ENCODE measurements at places on chromosomes 6 and 20.

- no peak for DNase-seq
Measured at GRCh38 chr6:129662980-129663431, 47.0 kb downstream of the ARHGAP18 start.

DNA sequence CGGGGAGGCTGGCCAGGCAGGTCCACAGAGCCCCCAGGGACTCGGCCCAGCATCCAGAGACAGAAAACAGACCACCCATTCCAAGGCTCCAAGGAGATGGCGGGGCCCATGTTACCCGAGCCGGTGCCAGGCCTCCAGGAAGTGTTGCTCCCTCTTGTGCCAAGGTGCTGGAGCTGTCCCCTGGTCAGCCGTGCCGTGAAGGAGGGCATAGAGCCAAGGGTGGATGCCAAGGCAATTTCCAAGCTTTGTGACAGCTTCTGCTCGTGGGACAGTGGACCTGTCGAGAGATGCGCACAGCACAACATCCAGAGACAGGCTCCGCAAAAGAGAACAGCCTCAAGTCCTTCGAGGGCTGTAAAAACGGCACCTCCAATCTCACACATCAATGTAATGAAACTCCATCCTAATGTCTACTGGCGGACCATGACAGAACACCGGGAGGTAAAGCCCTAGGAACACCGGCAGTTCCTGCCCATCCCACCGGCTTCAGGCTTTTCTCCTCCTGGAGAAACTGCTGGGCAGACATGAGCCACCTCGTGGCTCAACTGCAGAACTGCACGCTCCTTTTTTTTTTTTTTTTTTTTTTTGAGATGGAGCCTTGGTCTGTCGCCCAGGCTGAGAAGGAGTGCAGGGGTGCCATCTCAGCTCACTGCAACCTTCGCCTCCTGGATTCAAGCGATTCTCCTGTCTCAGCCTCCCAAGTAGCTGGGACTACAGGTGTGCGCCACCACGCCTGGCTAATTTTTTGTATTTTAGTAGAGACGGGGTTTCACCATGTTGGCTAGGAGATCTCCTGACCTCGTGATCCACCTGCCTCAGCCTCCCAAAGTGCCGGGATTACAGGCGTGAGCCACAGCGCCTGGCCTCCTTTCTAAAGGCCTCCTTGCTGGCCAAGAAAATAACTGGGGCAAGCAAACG is 30.9 kb upstream of the AVP start:
- DNase-seq: peak; percentile 11

- DNase-seq: no peak
Measured at GRCh38 chr6:122733259-122733658, 46.3 kb upstream of the FABP7 start.

DNA sequence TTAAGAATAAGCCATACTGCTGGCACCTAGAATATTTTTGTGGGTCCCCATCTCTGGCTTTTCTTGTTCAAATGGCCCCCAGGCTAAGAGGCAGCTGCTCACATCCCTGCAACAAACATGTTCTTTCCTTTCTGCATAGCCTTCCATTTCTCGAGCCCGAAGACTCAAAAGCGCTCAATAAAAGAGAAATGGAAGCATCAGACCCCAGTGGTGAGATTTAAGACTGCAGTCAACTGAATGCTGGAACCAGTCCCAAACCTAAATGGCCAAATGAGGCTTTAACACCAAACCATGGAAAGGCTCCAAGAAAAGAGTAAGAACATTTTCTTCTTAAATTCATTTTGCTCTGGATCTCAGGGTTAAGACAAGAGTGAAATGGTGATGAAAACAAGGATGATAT is 122.1 kb upstream of the TRAF3IP2 start:
- no peak for DNase-seq

- DNase-seq: no peak
Measured at GRCh38 chr6:140897349-140897748, 1235.4 kb upstream of the GJE1 start.

DNA sequence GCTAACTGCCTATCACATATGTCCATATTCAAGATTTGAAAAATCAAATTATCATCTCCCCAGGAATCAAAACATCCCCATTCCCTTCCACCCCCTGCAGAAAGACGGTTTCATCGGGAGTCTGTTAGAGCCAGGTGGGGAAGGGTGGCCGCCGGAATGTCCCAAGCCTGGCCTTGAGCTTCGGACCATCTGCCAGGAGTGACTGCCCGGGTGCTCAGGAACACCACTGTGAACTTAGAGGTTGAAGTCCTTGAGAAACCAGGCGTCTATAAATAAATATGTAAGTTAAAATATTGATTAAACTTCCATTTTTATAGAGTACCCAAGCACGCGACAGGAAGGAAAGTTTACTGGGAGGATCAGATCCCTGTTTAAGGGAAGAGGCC is 250.8 kb downstream of the DLL1 start:
- DNase-seq: no peak

Measured in amniotic stem cell (primary cell).